ENCODE measurements at places on chromosomes 12 and 14. TPM values are rescaled to one million over a fixed set of nuclear protein-coding genes. Genes with fewer than 3 reads are reported as not detected.

PDE3A gene
- total RNA-seq = 1.8 TPM

DNA sequence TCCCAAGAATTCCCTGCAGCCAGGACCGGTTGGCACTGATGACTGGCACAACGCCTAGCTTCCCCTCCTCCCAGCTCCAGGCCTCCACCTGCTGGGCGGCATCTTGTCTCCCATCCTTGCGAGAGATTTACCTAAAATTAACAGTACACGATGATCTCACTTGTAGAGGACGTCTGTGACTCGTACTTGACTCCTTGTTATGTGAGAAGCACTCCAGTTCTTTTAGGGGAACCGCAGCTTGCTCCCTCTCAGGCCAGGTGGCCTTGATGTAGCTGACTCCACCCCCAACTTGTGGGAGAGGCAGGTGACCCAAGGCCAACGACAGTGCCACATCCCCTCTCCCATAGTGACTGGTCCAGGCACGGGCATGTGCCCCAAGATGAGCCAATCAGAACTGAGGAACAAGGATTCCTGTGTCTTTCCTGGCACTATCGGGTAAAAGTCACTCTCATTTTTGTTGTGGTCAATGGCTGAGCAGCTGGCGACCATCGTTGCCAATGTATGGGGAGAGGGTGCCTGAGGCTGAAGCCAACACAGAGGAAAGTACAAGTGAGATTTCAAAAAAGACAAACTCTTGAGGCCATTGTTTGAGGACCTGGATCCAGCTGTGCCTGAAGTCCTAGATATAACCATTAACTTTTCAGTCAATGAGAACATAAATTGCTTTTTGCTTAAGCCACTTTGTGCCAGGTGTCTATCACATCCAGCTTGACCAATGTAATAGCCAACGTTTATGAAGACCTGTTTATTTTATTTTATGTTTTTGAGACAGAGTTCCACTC lies 208.7 kb downstream of the RBM19 start:
- DNase-seq = no peak

ARMH4 gene
- total RNA-seq = 4.2 TPM

- no peak for DNase-seq
Observed at GRCh38 chr12:130754234-130754901, 38.3 kb upstream of the RIMBP2 start.

TAMALIN gene
- total RNA-seq = 5.1 TPM

DNA sequence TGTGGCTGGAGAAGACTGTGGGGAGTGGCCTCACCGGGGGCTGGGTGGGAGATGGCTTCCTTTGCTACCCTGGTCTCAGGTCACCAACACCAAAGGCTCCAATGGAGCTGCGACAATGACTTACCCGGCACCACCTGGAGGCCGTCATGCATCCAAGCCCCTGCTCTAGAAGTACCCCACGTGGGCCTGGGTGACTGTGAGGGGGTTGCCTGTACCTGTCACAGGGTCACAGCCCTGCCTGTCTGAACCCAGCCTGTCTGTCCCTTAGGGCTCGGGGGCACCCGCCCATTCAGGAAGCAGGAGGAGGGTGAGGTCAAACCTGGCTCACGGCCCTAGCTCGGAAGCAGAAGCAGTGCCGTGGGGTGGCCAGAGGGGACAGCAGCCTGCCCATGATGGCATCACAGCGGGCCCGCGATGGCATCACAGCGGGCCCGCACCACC lies 18.9 kb downstream of the ABCB9 start:
- DNase-seq = no peak

GRCh38 chr14:104688505-104689108 lies 811 bp upstream of the INF2 start:
- no peak for DNase-seq

- DNase-seq = no peak
Observed at GRCh38 chr14:49865431-49865859, 12.9 kb upstream of the NEMF start.

DNA sequence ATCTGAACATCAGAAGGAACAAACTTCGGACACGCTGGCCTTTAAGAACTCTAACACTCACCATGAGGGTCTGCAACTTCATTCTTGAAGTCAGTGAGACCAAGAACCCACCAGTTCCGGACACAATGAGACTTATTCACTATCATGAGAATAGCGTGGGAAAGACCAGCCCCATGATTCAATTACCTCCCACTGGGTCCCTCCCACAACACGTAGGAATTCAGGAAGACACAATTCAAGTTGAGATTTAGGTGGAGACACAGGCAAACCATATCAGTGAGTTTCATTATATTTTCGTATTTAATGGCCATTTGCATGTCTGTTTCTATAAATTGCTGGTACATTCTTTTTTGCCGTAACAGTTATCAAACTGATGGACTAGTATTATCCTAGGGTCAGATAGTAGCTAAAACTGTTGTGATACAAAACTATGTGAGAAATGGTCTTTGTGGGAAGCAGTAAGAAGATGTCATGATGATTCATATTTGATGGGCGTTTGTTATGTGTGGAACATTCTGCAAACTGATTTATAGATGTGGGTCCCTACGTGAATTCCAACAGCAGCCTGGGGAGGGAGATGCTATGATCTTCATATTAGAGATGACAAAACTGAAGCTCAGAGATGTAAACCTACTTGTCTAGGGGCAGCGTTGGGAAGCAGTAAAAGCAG lies 282.4 kb upstream of the TMEM132C start:
- DNase-seq = no peak

GRCh38 chr12:57110104-57111030 lies 795 bp downstream of the STAT6 start:
- no peak for DNase-seq

GPR84 gene
- total RNA-seq = not detected
